ENCODE measurements at places on chromosomes 1 and 21.

DNA sequence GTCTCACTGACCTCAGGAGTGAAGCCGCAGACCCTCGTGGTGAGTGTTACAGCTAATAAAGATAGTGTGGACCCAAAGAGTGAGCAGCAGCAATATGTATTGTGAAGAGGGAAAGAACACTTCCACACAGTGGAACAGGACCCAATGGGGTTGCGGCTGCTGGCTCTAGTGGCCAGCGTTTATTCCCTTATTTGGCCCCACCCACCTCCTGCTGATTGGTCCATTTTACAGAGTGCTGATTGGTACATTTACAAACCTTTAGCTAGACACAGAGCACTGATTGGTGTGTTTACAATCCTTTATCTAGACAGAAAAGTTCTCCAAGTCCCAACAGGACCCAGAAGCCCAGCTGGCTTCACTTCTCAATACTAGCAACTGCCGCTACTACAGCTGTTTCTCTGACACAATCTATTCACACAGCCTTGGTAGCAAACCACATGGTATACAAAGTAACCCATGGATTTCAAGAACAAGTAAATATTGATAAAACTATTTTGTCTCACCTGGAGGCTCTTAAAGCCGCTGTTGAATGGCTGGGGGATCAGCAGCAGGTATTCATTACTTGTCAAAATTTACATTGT is 25.3 kb upstream of the ITLN1 start:
- no peak for DNase-seq

DNA sequence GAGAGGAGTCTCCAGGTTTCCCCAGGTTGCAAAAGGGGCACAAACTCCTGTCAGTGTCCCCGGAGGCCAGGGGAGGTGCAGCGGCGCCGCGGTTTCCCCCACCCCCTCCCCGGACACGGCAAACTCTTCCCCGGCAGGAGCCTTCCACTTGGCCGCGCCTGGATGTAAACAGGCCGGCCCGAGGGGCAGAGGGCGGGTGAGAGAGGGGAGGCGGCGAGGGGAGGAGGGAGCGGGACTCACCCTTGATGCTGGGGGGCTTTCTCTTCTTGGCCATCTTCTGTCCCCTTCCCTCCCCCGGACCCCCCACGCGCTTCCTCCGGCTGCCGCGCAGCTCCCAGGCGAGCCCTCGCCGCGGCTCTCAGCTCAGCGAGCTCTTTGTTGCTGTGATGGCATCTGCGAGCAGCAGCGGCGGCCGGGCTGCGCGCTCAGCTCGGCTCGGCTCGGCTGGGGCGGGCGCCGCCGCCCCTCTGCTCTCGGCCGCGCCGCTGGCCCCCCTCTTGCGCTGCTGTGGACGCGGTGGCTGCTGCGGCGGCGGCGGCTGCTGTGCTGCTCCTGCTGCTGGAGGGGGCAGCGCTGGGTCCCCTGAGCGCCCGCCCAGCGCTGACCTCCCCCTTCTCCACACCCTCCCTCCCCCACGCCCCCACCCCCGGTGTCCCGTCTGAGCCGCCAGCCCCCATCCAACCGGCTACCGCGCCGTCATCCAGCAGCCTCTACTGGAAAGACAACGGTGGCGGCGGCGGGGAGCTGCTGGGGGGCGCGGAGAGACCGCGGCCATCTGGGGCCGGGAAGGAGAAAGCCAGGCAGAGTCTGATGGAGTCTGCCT is 4.9 kb upstream of the SLC44A5 start:
- no peak for DNase-seq

DNA sequence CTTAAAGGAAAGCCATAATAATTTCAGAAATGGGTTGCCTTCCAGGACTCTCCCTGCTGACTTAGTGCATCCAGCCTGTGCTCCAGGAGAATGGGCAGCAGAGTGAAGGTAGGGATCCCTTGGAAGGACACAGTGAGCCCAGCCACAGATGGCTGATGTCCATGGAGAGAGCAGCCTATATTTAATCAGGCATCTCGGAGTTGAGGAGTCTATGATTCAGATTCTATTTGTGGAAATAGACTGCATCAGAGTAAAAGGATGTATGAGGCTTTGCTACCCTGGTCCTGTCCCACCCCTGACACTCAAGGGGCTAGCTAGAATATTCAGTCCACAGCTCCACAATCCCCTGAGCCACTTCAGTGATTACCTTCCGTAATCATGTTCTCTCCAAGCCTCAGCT is 43.8 kb upstream of the PBX1 start:
- no peak for DNase-seq

GRCh38 chr1:111470596-111470995 is 3.2 kb upstream of the C1orf162 start:
- DNase-seq: no peak

- peak; percentile 77 for DNase-seq
Observed at GRCh38 chr1:171654942-171655745, 2.7 kb upstream of the MYOC start.

GRCh38 chr1:150692720-150693119 is 4.2 kb downstream of the GOLPH3L start:
- no peak for DNase-seq

DNA sequence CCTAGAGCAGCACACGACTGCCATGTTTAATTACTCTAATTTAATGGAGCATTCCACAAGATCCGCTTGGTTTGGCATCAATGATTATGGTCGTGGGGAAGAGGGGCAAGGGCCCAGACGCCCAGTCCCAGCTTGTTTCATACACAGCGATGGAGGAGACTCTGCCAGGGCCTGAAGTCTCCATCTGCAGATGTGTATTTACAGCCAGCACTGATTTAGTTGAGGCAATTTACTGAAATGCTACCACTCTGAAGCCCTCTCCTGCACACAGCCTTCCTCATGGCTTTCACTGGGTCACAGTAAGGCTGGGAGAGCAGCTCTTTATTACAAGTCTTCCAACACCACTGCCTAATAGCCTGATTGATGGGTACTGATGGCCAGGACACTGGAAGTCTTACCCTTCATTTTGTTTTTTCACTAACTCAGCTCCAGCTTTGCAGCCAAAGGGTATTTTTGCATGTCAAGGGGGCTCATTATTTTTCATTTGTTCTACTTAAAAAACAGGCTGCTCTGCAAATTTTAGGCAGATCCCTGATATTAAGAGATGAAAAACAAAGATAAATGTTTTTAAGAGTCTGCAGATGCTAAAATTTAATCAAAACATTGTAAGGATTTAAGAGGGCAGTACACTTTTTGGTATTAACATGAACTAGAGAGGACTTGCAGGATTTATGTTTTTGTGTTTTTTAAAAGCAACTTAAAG is 236.3 kb downstream of the SIPA1L2 start:
- no peak for DNase-seq

GRCh38 chr1:183259924-183260323 is 73.9 kb downstream of the LAMC2 start:
- DNase-seq: no peak

DNA sequence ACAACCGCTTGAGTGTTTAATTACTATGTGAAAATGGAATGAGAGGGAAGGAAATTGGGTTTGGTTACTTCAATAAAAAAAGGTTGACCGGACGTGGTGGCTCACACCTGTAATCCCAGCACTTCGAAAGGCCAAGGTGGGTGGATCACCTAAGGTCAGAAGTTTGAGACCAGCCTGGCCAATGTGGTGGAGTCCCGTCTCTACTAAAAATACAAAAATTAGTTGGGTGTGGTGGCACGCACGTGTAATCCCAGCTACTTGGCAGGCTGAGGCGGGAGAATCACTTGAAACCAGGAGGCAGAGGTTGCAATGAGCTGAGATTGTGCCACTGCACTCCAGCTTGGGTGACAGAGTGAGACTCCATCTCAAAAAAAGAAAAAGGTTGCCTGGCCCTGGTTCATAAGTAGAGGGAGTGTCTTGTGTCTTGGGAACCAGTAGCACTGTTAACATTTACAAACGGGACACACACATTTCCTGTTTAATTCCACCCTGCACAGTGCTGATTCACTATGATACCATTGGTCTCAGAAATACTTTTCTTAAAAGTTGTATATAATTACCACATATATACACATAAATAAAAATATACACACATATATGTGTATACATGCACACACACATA is 27.6 kb upstream of the CLDN14 start:
- DNase-seq: no peak

DNA sequence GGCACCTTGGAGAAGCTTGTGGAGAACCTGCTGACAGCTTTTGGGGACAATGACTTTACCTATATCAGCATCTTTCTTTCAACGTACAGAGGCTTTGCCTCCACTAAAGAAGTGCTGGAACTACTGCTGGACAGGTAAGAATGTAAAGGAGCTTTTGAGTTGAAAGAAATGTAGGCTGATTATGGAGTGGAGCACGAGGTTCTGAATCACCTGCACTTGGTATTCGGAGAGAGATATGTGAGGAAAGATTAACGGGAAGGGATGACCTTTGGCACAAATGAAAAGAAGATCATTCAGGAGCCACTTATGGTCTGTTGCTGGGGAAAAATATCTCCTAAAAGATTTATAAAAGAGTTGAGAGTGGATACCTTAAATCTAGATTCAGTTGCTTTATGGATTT is 42.7 kb downstream of the RGL1 start:
- no peak for DNase-seq

- DNase-seq: peak; percentile 76
Observed at GRCh38 chr1:160006312-160006940, 25.4 kb downstream of the PIGM start.

- DNase-seq: no peak
Observed at GRCh38 chr1:235411489-235412486, 44.6 kb downstream of the TBCE start.

DNA sequence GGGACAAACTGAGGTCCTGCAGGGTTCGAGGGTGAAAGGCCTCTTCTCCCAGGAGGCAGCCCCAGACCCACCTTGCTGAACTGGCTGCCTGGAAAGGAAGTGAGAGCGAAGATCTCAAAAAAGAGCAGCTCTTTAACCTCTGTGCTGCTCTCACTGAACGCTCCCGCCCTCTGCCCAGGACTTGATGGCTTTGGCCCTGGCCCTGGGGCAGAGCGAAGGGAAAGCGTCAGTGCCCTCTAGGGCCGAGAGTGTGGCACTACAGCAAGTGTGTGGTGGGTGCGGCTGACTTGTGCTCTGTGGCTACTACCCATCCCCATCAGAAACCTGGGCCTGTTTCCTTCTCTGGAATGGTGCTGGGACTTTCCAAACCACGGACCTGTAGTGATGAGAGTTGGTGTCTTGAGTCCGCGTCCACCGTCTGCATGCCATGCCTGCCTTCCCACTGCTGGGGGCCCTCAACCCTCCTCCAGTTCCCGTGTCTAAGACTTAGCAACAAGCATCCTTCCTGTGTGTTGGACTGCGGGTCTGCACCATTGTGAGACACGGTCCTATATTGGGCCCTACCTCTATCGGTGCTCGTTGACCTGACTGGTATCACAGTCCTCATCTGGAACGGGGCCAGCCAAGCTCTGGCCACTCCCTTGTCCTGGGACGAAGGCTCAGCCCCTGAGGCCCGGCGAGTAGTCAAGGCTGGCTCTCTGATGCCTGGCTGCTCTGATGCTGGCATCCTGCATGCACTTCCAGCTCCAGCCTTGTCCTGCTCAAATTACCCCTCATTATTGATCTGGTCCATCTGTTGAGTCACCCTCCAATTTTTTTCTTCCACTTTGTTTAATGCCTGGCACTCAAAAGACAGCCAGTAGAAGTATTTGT is 180.3 kb downstream of the DISC1 start:
- peak; percentile 7 for DNase-seq

Data from stimulated activated CD4-positive, alpha-beta T cell treated with anti-CD3 and anti-CD28 coated beads, Interleukin-4, amount 100 ng/mL, for 24 hours (primary cell).